ENCODE measurements at places on chromosomes 16 and 17.

DNA sequence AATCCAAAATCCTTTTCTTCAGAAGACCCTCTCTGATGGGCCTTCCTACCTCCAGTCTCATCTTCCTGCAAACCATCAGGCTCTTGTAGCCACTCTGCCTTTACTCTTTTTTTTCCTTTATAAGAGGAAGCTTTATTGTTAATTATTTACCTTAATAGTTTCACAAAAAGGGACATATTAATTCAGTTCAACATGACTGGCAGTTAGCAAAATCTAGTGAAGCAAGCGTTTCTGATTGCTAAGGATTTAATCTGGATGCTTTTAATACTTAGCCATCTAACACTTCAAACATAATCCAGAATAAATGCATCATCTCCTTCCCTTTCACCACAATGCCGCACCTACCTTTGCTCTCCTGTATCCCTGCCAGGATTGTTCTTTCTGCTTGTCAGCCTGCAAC is 62.0 kb downstream of the SPACA3 start:
- no peak for DNase-seq

DNA sequence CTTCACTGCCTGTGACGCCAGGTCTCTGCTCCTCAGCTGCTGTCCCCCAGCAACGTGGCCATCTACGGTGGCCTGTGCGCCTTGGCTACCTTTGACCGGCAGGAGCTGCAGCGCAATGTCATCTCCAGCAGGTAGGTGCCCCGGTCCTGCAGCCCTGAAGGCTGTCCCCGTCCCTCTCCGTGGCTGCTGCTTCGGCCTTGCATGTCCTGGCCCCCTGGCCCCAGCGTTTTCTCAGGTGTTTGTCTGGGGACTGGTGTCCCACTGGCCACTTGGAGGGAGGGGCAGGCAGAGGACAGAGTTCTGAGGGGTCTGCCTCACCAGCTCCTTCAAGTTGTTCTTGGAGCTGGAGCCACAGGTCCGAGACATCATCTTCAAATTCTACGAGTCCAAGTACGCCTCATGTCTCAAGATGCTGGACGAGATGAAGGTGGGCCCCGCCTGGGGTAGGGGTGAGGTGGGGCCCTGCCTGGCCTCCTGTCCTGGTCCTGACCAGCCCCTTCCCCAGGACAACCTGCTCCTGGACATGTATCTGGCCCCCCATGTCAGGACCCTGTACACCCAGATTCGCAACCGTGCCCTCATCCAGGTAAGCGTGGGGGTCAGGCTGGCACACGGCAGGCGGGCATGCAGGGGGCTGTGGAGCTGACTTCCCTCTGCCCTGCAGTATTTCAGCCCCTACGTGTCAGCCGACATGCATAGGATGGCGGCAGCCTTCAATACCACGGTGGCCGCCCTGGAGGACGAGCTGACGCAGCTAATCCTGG is 4.4 kb downstream of the GPS1 start:
- DNase-seq = no peak

- DNase-seq = no peak
Measured at GRCh38 chr17:82782657-82783207, 30.9 kb downstream of the TBCD start.

GRCh38 chr17:47774331-47774730 is 41.3 kb downstream of the TBX21 start:
- DNase-seq = no peak

- DNase-seq = no peak
Measured at GRCh38 chr16:23182679-23183542, at the start of gene SCNN1G. Gene SCNN1G, plus strand, starts transcription at chr16:23182745. Its CDS starts 3,527 bp downstream, at chr16:23186272.

DNA sequence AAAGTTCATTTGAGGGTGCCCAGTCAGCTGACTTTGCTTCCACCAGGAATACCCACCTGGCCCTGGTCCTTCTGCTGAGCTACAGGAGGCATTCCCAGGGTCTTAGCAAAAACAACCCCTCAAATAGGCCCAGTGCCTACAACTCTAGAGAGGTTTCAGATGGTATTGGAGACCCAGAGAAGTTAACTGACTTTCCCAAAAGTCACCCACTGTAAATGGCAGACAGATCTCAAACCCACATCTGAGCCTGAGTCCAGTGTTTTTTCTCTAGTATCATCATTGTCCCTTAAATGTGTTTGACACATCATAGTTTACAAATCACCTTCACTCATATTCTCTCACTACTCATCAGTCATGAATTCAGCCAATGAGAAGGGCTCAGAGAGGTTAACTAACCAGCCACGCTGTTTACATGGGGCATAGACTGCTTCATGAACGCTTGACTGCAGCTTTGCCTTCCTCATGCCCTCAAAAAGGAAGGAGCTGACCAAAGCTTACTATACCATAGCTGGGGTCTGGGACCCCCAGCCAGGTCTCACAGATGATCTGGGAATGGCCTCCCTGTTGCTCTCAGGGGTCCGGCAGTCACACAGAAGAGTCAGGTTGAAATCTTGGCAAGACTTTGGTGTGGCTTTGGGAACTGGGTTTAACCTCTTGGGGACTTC is 3.7 kb downstream of the PHOSPHO1 start:
- no peak for DNase-seq
